ENCODE measurements at places on chromosomes 3 and 15. TPM values are rescaled to one million over a fixed set of nuclear protein-coding genes. Genes with fewer than 3 reads are reported as not detected.

GOLGA8S gene
- not detected for total RNA-seq

CSTA gene
- 2,531 TPM for total RNA-seq

FEZF2 gene
- not detected for total RNA-seq

LYZL4 gene
- total RNA-seq = not detected

Data from esophagus squamous epithelium (tissue), 5 donors.